ENCODE measurements at places on chromosomes 7 and 10. TPM values are rescaled to one million over a fixed set of nuclear protein-coding genes. Genes with fewer than 3 reads are reported as not detected.
A peak's percentile ranks its signal among the peaks of the same experiment; 100 is the strongest.

GRCh38 chr10:109721453-109722064, 201.8 kb downstream of the XPNPEP1 start:
- H3K27me3 ChIP-seq: no peaks in the 10 kb centered on the region
- H3K27ac ChIP-seq: no peak overlapping the region
- no peaks in the 10 kb centered on the region for H3K4me1 ChIP-seq
- H3K4me3 ChIP-seq: no peak overlapping the region

DNA sequence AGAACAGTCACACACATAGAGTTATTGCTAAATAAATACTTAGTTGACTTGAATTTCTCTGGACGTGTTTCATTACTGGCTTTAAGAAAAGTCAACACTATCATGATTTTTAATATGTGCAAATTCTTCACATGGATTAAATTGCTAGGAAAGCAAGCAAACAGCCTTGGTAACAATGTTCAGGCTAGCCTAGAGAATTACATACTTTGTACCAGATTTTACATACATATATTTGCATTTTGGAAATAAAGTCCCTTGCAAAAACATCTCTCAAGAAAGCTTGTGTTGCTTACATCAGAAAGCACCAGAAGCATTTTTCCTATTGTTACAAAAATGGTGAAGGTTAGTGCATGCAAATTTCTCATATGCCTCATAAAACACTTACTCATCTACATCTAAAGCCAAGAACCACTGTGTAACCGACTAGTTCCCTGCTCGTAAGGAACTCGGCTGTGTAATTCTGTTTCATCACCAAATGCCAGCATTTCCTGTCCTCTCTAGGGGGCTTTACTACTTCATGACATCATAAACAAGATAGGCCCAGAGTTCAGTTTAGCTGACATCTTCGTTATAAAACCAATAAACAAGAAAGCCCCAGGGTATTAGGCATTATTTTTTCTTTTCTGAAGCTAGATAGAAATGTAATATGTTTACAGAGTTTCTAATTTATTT, 87.8 kb downstream of the CFAP58 start:
- DNase-seq: no peak
- H3K27me3 ChIP-seq: no peaks in the 10 kb centered on the region
- H3K27ac ChIP-seq: no peak overlapping the region
- H3K4me3 ChIP-seq: no peak overlapping the region
- H3K4me1 ChIP-seq: peaks cover 1% of the 10 kb centered on the region

DNA sequence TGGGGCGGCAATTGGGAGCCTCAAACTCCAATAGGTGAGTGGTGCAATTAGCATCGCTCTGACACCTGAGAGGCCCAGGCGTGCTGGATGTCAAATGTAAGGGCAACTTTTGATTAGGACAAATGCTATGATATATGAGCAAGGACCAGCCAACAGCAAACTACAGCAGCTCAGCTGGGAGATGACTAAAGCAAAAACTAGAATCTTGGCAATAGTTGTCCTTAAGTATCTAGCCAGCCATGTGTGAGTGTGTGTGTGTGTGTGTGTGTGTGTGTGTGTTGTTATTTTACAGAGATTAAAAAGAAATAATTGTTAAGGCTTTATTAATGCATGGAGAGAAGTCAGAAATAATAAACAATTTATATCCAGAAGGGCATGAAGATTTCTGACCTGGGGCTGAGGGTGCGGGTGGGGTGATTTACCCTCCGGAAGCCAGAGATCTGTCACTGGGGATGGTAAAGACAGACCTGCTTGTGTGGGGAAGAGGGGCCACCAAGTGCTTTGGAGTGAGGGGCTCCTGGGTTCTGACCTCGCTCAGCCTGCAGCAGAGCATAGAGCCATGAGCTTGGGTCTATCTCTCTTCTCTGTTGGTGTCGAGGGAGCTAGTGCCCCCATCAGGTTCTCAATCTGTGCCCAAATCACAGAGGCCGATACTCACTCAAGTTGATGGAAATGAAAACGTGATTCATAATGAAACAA, 77.3 kb downstream of the EMX2 start:
- H3K36me3 ChIP-seq: no peaks in the 10 kb centered on the region
- DNase-seq: no peak
- no peak overlapping the region for H3K27ac ChIP-seq
- no peak overlapping the region for H3K4me3 ChIP-seq
- H3K4me1 ChIP-seq: no peaks in the 10 kb centered on the region

Gene FGFR2
- 5.8 TPM for total RNA-seq

Gene FRMD4A
- 55.9 TPM for total RNA-seq

DNA sequence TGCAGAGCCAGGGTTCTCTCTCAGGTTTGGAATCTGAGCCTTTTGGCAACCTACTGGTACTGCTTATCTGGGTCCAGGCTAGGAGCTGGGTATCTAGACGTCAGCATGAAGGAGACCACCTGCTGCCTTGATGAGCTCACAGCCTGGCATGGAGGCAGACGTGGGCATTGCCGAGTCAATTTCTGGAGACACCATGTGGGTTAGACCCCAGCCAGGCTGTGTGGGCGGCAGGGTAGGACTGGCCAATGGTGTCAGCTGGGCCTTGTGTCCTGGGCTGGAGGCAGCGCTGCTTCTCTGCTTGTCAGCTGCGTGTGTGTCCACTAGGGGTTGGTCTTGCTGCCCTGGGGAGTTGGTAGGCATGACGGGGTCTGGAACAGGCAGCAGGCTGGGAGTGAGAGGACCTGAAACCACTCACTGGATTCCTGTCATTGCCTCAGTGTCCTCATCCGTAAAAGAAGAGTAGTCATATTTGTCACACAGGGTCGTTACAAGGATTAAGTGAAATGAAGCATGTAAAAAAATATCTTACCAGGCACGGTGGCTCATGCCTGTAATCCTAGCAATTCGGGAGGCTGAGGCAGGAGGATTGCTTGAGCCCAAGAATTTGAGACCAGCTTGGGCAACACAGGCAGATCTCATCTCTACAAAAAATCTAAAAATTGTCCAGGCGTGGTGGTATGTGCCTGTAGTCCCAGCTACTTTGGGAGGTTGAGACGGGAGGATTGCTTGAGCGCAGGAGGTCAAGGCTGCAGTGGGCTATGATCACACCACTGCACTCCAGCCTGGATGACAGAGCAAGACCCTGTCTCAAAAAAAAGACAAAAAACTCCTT, 31.7 kb upstream of the ANKRD2 start:
- H3K27me3 ChIP-seq: no peaks in the 10 kb centered on the region
- no peak overlapping the region for H3K27ac ChIP-seq
- peaks cover 2% of the 10 kb centered on the region for H3K4me1 ChIP-seq
- H3K36me3 ChIP-seq: no peaks in the 10 kb centered on the region
- DNase-seq: peak; percentile 73

GRCh38 chr7:122902751-122903495, 16.7 kb upstream of the CADPS2 start:
- no peak overlapping the region for H3K27ac ChIP-seq
- H3K4me1 ChIP-seq: no peaks in the 10 kb centered on the region
- no peak for DNase-seq
- no peaks in the 10 kb centered on the region for H3K27me3 ChIP-seq

- no peak for DNase-seq
- no peaks in the 10 kb centered on the region for H3K27me3 ChIP-seq
- H3K4me3 ChIP-seq: no peak overlapping the region
- H3K36me3 ChIP-seq: no peaks in the 10 kb centered on the region
- no peak overlapping the region for H3K27ac ChIP-seq
- no peaks in the 10 kb centered on the region for H3K4me1 ChIP-seq
These were observed 414.4 kb downstream of the SFMBT2 start for GRCh38 chr10:6996431-6996830.

Gene ZPBP
- not detected for total RNA-seq

- H3K4me3 ChIP-seq: no peak overlapping the region
- no peak overlapping the region for H3K27ac ChIP-seq
These were observed 18.4 kb downstream of the SORBS1 start for GRCh38 chr10:95542761-95543160.

Gene VSTM2A
- total RNA-seq: not detected
